ENCODE measurements at places on chromosomes 12 and 14. TPM values are rescaled to one million over a fixed set of nuclear protein-coding genes. Genes with fewer than 3 reads are reported as not detected.

DNA sequence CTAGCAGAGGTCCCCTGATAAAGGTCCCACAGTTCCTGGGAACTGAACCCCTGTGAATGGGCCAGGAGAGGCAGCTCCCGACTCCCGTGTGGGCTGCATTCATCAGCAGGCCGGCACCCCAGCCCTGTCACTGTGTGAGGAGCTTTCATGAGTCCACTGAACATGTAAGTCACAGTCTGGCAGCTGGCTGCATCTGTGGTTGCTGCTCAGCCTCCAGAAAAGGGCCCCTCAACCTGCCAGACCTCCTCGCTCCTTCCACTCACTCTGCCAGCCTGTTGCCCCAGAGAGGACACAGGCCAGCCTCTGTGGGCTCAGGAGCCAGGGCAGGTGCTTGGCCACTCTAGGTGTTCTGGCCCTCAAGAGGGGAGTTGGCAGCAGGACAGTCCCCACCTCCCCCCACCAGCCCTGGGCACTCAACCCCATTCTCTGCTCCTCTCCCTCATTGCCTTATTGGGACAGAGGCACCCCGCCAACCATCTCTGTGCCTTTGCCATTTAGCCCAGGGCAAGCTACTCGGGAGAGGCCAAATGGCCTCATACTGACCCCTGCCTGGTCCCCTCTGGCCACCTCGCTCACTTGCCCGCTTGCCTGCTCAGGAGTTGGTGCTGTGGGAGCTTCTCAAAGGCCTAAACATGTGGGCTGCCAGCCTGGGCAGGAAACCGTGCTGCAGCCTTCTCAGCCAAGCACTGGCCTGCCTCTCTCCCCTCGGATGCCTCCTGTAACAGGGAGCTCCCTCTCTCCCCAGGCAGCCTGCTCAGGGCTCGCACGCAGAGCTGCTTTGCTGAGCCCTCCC is 1.9 kb downstream of the RTL1 start:
- peaks cover 96% of the 10 kb centered on the region for H3K27me3 ChIP-seq
- H3K36me3 ChIP-seq = no peaks in the 10 kb centered on the region
- peaks cover 30% of the 10 kb centered on the region for H3K4me1 ChIP-seq
- DNase-seq = no peak
- H3K27ac ChIP-seq = no peak overlapping the region
- no peak overlapping the region for H3K4me3 ChIP-seq

The BHLHE41 gene
- total RNA-seq = 33.4 TPM

The SMIM41 gene
- total RNA-seq = 0.30 TPM

DNA sequence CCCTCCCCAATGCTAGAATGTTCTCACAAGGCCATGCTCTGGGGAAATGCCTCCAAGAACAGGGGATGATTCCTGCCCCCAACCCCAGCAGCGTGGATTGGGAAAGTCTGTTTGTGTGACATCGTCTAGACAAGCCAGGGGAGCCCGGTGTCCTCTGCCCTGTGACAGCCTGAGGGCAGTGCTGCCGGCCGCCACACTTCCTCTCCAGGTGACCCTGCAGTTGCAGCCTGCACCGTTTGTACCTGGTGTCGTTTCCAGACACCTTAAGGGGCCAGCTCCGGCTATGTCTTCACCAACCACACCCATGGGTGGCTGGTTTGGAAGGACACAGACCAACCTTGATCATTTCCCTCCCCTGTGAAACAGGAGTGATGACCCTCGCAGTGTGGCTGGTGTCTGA is 372.6 kb downstream of the BCL11B start:
- no peaks in the 10 kb centered on the region for H3K36me3 ChIP-seq

Data from left ventricle myocardium inferior (tissue), 1 donor.